ENCODE measurements at places on chromosomes 5 and 9.

GRCh38 chr5:113240032-113240431 lies 194.8 kb downstream of the TSSK1B start:
- no peak for DNase-seq

DNA sequence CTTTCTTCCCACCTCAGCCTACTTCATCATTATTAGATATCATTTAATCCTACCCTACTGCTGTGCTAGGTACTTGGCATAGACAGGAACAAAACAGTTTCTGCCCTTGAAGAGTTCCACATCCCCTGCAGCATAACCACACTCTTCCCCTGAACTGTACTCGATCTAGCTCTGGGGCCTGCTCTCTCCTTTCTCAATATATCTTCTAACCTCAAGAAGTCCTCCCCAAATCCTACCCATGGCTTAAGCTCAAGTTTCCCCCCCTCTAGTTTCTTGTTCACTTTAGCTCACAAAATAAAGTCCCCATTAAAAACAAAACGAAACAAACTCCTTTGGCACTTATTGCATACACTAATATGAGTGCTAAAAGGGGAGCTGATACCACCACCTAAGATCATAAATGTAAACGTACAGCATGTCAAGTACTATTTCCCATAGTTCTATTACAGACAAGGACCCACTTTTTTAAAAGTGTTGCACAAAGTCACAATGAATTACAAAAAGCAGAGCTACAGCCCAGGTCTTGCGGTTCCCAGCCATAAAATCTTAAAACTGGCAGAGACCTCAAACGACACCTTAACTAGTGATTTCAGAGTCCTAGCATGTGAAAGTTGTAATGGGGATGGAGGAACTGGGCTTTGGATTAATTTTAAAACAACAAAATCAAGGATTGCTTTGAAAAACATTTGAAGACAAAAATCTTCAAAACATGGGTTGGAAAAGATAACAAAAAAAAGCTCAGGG lies 80.7 kb downstream of the PTPDC1 start:
- no peak for DNase-seq

- DNase-seq: no peak
These were observed 54.1 kb upstream of the ECM2 start for GRCh38 chr9:92589923-92590322.

- no peak for DNase-seq
These were observed 113.8 kb upstream of the TAF11L2 start for GRCh38 chr5:17384181-17384580.

DNA sequence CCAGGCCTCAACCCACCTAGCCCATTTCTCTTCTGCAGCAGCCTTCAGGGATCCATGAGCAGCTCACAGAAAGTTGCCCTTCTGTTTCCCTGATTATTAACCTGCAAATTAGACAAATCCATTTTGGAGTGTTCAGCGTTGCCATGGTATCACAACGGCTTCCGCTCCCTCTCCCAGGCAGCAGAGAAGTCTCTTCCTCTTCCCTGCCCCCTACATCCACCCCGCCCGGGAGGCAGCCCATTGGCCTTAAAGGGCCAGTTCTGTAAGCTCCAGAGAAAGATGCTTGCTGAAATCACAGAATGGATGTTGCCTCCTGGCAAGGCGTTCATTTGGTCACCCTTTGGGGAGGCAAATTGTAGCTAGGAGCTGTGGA lies 47.7 kb upstream of the BOD1 start:
- peak; percentile 31 for DNase-seq

DNA sequence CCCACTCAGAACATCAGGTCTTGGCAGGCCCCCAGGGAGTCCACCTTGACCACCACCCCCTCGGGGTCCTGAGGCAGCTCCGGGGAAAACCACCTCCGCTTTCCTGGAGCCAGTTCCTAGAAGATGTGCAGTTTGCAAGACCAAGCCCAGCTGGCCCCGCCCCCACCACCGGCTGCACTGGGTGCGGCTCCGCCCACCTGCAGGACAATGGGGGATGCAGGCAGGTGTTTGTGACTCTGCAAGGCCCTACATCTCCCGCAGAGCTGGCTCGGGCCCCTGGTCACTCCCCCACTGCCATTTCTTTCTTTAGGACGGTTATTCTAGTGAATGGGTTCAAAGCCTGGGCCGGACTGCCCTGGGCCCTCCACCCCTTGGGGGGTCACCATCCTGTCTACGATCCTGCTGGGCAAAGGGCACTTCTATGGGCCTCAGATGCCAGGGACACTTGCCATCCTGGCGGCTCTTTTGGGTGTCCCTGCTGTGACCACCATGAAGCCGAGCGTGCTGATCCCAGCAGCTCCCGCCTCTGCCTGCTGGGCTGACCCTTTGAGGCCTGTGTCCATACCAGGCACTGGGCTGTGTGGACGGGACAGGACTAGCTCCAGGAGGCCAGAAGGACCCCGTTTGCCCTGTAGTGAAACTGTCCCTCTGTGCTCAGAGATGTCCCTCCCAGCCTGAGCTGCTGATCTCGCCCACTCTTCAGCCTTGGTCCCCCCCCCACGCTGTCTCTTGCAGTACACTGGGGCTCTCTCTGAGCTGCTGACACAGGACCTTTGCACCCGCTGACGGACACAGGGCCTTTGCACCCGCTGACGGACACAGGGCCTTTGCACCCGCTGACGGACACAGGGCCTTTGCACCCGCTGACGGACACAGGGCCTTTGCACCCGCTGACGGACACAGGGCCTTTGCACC lies 5.9 kb upstream of the NACC2 start:
- DNase-seq: peak; percentile 53

GRCh38 chr9:130264414-130265350 lies 878 bp upstream of the HMCN2 start:
- DNase-seq: no peak

DNA sequence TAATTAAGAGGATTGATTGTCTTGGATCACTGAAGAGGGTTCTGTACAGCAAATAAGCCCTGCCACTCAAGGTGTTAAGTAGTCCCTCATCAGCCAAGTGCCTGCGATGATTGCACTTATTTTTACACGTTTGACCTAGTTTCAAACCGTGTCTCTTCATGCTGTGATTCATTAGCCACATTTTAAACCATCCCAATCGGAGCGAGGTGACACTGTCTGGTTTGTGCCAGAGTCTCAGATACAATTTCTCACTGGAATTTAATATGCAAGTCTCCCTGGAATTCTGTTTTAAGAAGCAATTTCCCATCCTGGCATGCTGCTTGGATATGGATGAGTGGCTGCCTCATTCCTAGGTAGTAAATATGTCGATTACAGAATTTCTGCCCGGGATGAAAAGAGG lies 1.6 kb downstream of the INSYN2B start:
- DNase-seq: no peak

DNA sequence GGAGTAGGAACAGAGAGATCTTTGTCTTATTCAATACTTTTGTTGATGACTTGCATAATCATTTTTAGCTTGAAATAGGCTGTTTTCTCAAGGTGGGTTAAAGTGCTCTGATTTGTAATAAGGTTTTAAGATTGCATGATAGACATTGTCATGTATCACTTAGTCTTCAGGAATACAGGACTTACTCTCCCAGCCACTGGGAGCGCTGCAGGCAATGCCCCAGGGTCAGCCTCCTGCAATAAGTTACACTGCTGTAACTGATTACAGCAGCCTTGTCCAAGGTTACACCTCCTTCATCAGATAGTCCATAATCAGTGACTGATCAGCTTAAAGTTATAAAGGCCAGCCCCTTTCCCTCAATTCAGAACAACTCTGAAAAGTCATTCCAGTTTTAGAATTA lies 218.6 kb downstream of the ESM1 start:
- DNase-seq: no peak

- no peak for DNase-seq
These were observed 5.1 kb downstream of the TXN start for GRCh38 chr9:110251212-110251611.

DNA sequence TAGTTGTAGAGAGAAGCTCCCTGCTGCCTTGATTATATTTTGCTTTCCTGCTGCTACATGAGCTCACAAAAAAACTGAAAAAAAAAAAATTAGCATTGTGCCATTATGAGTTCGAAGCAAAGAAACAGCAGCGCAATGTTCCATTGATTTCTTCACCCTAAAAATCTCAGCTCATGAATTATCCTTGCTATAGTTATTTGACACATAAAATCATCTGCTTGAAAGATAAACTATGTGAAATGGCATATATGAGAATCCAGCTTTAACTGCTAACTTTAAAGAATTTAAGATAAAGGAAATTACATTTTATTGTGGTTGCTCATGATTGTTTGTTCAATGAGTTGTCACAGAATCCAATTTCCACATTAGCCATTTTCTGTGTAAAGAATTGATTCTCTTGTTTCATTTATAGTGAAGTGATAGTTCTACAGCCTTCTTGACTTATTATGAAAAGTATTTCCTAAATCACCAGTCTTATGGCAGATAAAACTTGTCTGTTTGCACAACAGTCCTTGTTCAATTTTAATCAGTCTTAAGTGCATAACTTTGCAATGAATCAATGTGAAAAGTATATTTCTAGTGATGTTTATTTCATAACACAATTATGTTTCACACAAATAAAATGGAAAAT lies 1275.0 kb upstream of the CDH9 start:
- DNase-seq: no peak

DNA sequence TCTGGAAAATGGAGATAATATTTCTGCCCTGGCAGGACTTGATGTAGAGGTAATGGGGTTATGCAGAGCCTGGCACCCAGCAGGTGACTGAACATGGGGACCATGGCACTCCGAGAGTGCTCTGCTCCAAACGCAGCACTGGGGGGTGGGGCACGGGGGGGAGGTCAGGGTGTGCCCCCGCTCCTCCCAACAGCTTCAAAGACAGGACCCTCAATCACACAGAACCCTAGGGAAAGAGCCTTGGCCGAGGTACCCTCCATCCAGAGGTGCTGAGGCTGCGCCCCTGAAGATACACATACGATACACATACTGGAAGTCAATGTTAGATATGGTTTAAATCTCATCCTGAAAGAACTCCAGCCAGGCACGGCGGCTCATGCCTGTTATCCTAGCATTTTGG lies 26.6 kb upstream of the CEP72 start:
- no peak for DNase-seq

- DNase-seq: no peak
These were observed 33.4 kb upstream of the SLC25A51 start for GRCh38 chr9:37937366-37937765.

DNA sequence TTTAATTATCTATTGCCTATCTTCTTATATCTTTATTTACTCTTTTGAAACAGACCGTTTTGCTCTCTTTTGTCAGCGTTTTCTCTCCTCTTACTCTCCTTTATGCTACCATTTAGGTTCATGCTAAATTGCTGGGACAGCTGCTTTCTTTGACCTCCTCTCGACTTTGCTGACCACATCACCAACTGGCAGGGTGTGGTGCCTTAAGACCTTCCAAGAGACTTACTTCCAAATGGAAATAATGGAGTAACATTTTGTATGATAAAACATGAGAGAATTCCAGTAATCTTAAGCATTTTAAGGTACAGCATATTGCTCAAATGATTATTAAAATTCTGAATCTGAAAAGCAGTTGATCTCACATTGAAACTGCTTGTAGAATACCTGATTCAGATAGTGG lies 71.5 kb upstream of the MEF2C start:
- DNase-seq: no peak

DNA sequence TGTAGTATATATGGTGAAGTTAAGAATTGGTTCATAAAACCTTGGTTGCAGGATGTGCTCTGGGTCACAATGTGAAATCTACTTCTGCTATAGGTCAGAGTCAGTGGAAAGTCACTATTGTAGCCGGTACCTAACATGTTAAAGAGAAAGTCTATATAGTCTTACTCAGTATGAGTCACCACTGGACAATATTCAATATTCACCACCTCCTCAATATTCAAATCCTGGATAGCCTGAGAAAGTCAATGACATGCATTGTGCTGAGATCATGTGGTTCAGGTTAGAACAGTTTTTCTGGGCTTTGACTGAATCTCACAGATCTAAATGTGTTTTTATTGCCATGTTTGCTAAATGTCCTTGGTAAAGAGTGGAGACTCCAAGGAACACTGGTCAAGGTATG lies 108.8 kb downstream of the HMHB1 start:
- no peak for DNase-seq

GRCh38 chr9:28930766-28931165 lies 1357.5 kb upstream of the C9orf72 start:
- no peak for DNase-seq

GRCh38 chr9:73042155-73042554 lies 89.3 kb upstream of the ALDH1A1 start:
- no peak for DNase-seq

GRCh38 chr9:77917800-77918199 lies 113.8 kb downstream of the GNAQ start:
- DNase-seq: no peak

- DNase-seq: peak; percentile 63
These were observed 31.1 kb downstream of the OR2K2 start for GRCh38 chr9:111298731-111299598.

DNA sequence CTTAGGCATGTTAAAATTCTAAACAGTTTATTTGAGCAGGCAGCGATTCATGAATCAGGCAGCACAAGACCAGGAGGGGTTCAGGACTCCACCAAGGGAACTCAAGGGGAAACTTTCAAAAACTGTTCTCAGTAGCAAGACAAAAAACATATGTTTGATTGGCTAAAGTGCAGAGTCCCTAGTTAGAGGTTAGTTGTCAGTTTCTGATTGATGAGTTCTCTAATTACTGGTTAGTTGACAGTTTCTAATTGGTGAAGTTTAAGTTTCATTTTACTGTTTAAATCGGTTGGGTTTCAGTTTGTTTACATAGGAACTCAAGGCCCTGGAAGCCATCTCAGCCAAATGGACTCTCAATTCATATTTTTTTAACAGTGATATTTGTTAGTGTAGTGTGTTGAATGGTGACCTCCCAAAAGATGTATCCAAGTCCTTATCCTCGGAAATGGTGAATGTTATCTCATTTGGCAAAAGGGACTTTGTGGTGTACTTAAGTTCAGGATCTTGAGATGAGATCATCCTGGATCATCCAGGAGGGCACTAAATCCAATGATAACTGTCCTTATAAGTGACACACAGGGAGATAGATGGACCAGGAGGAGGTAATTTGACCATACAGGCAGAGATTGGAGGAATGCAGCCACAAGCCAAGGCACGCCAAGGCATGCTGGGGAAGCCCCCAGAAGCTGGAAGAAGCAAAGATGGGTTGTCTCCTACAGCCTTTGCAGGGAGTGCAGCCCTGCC lies 219.2 kb upstream of the RAI14 start:
- no peak for DNase-seq

DNA sequence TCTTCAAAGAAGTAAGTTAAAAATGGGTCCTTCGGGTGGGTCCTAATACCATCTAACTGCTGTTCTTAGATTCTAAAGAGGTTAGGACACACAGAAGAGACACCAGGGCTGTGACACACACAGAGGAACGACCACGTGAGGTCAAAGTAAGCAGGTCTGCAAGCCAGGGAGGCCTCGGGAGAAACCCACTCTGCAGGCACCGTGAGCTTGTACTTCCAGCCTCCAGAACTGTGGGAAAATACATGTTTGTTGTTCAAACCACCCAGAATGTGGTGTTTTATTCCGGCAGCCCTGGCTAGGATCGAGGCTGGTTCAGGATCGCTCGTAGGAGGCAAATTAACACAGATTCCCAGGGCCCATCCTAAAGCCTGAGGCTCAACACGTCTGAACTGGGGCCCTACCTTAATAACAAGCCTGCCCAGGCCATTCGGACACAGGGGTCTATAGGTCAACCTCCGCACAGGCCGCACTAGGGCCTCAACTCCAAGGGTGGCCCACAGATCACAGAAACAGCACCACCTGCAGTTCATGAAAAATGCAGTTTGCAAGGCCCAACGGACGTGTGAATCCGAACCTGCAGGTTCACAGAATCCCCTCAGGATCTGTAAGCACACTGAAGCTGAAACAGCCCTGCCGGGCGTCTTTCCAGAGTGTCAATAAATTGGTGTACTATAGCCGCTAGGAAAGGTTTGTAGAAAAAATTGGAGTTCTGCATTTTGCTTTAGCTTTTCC lies 7.1 kb downstream of the MED10 start:
- DNase-seq: no peak

GRCh38 chr9:100088202-100088601 lies 10.6 kb downstream of the ERP44 start:
- DNase-seq: no peak
